NCI-H2107 (cell line): ENCODE measurements at places on chromosomes 16 and 17.

DNA sequence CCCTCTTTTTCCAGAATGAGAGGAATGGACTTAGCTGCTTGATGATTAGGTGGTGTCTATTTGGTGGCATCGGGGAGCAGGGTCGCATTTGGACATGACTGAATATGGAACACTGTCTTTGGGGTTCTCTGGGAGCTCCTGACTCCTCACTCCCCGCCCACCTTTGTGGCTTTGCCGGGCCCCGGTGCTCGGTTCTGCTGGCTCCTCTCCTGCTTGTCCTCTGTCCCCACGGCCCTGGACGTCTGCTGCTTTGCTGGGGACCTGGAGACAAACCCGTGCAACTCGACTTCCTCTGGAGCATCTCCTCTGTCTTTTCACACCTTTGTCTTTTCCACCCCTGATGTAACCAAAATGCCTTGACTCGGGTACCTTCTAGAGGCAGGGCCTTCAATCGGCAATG lies 135.7 kb downstream of the IRX3 start:
- no peak for DNase-seq

- DNase-seq, result no peak
These were observed at the start of gene CYTH1 for GRCh38 chr17:78781893-78782304. Gene CYTH1 (minus strand): TSS chr17:78782273. CDS start chr17:78782223, 50 bp downstream.

GRCh38 chr16:84714028-84714427 lies 14.2 kb downstream of the USP10 start:
- no peak for DNase-seq

DNA sequence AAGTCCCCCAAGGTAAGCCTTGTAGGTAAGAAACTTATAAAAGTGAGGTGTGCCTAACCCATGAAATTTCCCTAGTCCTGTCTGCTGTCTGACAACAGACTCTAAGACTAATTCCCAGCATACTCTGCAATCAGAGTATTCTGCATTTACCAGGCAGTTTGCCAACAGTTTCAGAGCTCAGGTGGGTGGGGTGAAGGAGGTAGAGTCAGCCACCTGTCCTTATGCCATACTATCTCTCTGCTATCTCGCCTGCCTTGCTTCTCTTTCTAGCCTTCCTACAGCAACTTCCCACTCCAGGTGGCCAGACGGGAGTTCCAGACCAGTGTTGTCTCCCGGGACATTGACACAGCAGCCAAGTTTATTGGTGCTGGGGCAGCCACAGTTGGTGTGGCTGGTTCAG lies 2.3 kb downstream of the ATP5MC1 start:
- no peak for DNase-seq

DNA sequence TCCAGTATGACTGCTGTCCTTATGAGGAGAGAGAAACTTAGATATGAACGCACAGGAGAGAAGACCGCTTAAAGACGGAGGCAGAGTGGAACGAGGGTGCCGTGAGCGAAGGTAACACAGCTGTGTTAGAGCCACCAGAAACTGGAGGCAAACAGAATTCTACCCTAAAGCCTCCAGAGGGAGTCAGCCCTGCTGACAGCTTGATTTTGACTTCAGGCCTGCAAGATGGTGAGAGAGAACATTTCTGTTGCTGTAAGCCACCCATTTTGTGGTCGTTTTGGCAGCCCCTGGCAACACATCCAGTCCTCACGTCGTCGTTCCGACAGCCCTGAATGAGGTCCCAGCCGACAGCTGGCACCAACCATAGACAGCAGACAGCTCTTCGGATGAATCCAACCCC lies 2.8 kb upstream of the SPATA2L start:
- no peak for DNase-seq

DNA sequence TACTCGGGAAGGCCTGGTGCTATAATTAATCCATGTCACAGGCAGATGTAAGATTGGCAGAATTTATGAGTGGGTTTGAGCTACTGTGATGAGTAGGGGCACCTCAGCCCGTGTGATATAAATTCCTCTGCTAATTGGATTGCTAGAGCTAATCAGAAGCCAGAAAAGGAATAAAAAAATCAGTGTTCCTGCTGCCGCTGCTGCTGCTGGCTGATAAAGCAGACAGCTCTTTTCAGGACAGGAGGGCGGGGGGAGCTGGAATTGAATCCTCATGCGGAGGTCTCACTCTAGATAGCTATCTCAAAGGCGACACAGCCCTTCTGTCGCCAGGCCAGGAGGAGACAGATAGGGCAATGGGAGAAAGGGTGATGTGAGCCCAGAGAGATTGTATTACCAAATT lies 182.7 kb upstream of the ZFHX3 start:
- DNase-seq, result no peak
